Left renal pelvis (tissue), 4 donors: ENCODE measurements at places on chromosomes 5 and 9.

GRCh38 chr9:93121316-93122241, 12.5 kb downstream of the NINJ1 start:
- DNase-seq = no peak

- no peak for DNase-seq
These were observed 43.9 kb upstream of the RNF130 start for GRCh38 chr5:180115326-180116076.

GRCh38 chr5:42798284-42799240, 13.1 kb downstream of the SELENOP start:
- no peak for DNase-seq

DNA sequence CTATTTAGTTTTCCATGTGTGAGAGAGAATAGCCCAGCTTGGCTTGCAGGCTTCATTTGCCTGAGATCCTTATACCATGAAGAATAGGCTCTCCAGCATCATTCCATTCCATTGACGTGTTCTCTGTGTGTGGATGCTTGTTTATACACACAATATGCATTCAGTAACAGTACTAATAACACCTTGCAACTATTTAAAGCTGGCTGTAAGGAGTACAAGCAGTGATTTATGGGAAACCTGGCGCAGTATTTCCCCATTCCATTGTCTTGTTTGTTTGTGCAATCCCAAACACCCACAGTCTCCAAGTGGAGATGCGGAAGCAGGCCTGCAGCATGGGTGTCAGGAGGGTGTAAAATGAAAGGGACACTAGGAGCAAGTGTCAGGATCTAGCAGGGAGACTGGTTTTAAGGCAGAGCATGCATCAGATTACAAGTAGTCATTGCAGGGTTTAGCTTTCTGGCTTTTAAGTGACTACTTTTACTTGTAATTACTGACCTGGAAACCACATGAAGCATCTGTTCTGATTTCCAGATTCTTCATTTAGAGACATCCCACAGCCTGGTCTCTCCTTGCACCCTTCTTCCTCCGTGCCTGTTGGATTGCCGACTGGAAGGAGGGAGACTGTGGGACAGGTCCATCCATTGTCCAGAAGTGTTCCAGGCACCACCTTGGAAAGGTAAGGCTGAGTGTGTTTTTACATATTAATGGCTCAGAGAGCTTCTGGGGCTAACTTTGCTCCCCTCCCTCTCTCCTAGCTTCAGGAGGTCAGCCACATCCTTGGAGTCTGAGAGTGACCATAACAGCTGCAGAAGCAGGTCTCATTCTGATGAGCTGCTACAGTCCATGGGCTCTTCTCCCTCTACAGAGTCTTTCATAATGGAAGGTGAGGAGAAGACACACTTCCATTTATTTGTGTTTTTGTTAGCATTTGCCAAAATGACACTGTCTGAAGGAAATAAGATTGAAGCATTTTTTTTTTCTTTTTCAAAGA, 241.6 kb downstream of the ARHGEF28 start:
- DNase-seq = no peak

GRCh38 chr9:7452378-7452777, 347.2 kb downstream of the DMAC1 start:
- DNase-seq = no peak

- no peak for DNase-seq
These were observed 24.6 kb downstream of the SLC31A1 start for GRCh38 chr9:113245894-113246293.

DNA sequence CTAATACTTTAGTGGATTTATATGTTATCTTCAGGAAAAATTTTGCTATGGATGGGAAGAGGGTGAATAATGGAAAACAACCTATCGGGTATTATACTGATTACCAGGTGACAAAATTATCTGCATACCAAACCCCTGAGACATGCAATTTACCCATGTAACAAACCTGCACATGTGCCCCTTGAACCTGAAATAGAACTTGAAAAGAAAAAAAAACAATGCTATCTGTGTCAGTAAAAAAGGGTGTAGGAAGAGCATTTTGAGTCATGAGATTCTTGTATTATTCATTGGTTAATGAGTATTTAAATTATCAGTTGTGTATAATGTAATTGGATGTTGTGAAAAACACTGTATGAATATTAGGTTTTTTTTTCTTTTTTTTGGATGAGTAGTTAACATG, 75.4 kb downstream of the PRR16 start:
- DNase-seq = no peak

DNA sequence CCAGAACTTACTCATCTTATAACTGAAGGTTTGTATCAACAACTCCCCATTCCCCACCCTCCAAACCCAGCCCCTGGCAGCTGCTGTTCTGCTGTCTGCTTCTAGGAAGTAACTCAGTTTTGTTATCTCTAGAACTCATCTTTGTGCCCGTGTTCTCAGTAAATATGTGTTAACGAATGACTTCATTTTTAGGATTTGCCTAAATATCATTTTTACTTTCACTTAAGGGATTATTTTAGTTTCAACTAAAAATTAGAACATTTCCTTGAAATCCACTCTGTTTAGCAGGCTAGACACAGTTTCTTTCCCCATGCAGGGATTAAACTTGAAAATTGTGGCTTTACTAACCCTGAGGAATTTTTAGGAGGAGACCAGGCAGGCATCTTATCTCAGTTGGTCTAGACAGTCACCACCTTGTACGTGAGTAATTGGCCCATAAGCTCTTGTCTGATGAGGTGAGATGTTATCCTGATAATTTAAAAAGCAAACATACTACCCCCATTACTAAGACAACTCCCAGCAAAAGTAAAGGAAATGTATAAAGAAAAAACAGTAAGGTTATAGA, 68.2 kb upstream of the TNFAIP8 start:
- no peak for DNase-seq

DNA sequence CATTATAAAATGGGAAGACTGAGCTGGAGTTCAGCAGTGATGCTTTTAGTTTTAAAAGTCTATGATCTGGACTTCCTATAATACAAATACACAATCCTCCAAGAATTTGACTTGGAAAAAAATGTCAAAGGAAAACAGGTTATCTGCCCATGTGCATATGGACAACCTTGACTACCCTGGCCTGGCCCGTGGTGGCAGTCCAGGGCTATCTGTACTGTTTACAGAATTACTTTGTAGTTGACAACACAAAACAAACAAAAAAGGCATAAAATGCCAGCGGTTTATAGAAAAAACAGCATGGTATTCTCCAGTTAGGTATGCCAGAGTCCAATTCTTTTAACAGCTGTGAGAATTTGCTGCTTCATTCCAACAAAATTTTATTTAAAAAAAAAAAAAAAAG, 17.3 kb downstream of the MOCS2 start:
- no peak for DNase-seq

GRCh38 chr5:6704361-6704851, 8.8 kb upstream of the TENT4A start:
- no peak for DNase-seq

DNA sequence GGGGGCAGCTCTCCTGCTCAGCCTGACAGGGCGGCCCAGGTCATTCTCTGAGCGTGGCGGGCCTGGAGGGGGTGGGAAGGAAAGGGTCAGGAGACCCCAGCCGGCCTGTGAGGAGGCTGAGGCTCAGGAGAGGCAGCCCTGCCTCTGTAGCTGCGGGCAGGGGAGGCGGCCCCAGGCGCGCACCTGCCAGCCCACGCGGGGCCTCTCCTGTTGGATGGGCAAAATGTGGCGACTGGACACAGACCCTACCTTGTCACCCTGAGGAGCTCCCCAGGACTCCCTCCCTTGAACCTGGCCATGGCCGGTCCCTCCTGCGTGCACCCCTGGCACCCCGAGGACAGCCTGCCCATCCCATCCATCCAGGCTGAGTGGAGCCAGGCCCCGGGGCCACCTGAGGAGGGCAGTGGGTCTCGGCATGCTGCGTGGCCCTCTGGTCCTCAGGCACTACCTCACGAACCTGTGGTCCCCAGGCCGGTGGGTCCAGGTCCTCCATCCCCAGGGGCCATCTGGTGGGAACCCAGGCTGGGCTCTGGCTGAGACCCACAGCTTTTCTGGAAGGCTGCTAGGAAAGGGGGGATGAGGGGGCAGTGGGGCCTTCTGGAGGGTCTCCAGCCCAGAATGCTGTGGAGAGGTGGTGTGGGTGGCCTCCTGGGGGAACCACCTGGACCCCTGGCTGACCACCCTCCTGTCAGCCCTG, 15.1 kb upstream of the NRARP start:
- DNase-seq = no peak

- no peak for DNase-seq
These were observed 706.6 kb upstream of the ZNF608 start for GRCh38 chr5:125452991-125453390.

DNA sequence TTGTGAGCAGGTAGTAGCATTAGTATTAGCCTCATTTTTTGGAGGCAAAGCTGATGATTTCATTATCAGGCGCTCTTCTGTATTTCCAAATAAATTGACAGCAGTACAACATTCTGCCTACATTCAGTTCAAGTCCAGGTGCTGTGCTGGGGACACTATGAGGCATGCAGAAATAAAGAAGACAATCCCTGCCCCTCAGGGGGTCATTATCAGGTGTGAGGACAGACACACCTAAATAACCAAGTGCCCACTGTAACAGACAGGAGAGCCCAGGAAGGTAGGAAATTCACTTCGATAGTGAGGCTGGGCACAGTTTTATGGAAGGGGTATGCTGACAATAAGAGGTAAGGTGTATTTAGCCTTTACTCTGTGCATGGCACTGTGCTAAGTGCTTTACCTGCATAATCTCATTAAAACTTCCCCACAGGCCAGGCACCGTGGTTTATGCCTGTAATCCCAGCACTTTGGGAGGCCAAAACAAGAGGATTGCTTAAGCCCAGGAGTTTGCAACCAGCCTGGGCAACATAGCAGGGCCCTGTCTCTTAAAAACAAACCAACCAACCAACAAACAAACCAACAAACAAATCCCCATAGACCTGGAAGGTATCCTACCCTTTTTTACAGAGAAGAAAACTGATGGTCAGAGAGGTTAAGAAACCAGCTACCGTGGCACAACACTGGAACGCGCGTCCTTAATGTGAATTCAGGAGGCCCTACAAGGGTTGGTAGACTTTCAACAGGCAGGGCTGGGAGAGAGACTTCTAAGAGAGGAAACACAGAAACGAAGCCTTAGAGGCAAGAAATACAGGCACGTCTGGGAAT, 17.5 kb upstream of the GPX3 start:
- no peak for DNase-seq

GRCh38 chr9:35755071-35755470, 995 bp upstream of the MSMP start:
- no peak for DNase-seq

- DNase-seq = no peak
These were observed 34.9 kb upstream of the SLIT3 start for GRCh38 chr5:169335806-169336205.

- no peak for DNase-seq
These were observed 54.1 kb upstream of the ABL1 start for GRCh38 chr9:130780865-130781504.

- no peak for DNase-seq
These were observed 4.8 kb downstream of the MSX2 start for GRCh38 chr5:174729075-174729680.

DNA sequence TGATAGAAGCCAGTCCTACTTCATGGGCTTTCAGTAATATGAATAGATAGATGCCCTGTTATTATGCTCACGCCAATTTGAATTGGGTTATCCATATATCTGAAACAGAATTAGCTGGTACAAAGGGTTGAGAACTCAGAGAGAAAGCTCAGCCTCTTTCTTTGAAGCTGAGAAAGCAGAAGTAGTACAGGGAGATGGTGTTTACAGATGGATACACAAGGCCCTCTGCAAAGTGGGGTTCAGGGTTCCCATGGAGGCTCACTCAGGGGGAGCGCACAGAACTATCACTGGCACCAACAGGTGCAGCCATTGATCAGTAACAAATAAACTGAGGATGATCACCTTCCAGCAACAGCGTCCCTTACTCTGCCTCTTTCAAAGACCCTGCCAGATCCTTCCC, 349.7 kb downstream of the ICE1 start:
- no peak for DNase-seq

- no peak for DNase-seq
These were observed 36.3 kb upstream of the UBTD2 start for GRCh38 chr5:172319708-172320441.

DNA sequence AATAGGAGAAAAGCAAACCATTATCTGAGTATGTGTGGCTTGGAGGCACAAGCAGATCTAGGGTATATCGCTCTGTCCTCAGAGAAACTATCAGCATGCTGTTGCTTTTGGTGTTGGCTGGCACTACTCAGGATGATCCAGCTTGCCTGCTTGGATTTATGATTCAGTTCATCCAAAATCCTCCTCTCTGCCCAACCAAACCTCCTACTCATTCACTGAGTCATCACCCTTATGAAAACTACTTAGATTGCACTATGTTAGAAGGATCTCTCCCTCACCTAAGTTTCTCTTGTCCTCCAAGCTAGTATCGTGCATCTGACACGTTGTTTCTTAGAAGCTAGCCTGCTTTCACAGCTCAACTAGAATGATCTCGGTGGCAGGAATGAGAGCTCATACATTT, 14.2 kb upstream of the ZBED3 start:
- no peak for DNase-seq

- DNase-seq = no peak
These were observed 123.8 kb upstream of the PTGER4 start for GRCh38 chr5:40555886-40556285.

GRCh38 chr5:96133341-96134079, 171.9 kb upstream of the ELL2 start:
- DNase-seq = no peak

DNA sequence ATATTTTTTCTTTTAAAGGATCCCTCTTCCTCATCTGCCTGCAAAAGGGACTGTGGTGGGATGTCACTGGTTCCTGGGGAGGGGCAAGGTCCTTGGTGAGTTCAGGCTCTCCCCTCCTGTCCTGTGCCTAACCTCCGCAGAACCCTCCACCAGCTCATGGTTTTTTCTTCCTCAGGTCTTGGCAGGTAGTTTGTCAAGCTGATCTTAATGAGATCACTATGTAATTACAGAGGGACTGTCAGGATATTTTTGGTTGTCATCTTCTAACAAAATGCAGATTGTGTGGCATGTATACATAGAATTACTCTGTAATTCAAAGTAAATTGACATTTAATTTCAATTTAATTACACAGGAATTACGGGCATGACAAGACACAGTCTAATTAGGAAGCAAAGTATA, 150.3 kb upstream of the SEMA6A start:
- DNase-seq = no peak
